ENCODE measurements at places on chromosomes 1 and 21.

DNA sequence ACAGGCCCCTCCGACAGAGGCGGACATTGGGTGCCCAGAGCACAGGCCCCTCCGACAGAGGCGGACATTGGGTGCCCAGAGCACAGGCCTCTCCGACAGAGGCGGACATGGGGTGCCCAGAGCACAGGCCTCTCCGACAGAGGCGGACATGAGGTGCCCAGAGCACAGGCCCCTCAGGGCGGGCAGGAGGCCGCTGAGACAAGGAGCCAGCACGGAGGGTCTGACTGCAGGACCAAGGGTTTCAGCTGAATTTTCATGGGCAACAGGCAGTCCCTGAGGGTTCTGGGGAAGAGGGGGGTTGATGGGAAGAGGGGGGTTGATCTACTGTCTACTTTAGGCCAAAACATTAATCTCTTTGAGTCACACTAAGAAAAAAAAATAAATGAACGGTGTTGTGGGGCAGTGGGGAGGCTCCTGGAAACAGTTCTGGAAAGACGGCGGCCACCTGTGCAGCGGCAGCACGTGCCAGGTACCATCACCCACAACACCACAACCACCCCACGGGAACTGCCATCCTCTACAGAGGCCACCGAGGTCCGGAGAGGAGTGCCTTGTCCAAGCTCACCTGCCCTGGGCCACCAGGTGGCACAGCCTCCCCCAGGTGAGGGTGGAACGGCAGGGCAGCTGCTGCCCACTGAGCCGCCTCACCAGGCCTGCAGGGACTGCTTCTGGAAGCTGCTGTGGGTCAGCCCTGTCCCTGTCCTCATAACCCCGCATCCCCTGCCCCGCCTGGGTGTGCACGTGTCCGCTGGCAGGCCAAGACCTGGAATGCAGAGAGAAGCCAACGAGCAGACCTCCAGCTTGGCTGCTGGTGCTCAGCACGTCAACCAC, 20.5 kb downstream of the PRDM15 start:
- DNase-seq: no peak

- DNase-seq: no peak
These were observed 159.6 kb downstream of the FAM78B start for GRCh38 chr1:166007176-166007575.

GRCh38 chr1:115463347-115463746, 125.3 kb upstream of the NGF start:
- no peak for DNase-seq

DNA sequence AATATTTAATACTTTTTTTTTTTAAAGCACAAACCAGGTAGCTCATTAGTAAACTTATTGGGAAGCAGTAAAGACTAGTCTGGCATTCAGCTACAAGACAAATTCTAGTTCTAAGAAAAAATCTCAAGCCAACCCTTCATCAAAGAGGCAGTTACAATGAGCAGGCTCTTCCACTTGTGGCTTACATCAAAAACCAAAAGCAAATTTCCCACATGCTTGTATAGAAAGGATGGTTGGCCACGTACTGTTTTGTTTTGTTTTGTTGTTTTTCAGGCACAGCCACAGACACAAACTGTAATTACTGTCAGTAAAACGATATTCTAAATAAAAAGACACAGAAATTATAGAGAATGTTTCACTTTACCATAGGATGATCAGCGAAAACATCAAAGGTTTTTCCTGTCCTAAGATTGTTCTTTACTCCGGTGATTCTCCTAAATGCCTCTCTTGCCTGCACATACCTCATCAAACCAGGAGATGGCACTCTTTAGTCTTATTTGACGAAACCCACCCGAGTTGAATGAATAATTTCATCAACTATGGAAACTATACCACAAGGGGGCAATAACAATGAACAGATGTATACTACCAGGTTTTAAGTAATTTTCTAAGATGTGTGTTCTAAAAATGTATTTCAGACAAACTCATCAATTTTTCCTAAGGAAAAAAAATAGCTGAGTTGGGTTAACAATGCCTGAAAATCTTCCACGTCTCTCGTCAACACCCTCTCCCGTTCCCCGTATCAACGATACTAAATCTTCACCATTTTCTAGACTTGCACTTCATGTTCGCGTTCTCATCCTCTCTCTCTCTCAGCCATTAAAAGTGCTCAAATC, 26.9 kb downstream of the RPL5 start:
- DNase-seq: no peak

GRCh38 chr1:240417317-240417716, 194.6 kb downstream of the GREM2 start:
- DNase-seq: no peak

- DNase-seq: no peak
These were observed 25.7 kb downstream of the PMVK start for GRCh38 chr1:154910851-154911250.

DNA sequence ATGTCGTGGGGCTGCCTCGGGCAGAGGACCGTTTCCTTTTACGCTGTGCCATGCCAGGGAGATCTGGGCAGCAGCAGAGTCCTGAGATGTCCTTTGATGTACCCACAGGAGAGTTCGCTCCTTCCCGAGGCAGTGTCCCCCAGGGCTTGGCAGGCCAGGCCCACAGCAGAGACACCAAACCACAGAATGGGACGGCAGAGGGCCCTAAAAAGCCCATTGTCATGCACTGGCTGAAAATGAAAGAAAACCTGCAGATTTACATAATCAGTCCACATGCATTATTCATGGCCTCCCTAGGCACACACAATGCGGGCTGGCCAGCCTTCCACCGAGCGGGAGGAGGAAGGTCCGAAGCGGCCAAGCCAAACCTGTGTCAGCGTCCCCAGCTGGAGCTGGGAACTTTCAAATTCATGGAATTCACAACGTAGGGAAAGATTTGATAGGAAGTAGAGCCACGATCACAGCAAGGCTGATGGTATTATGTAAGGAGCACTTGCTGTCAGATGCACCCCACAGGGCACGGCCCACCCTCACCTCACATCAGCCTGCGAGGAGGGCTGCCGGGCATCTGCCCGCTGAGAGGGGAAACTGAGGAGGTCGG, 25.3 kb upstream of the EFHD2 start:
- DNase-seq: no peak

DNA sequence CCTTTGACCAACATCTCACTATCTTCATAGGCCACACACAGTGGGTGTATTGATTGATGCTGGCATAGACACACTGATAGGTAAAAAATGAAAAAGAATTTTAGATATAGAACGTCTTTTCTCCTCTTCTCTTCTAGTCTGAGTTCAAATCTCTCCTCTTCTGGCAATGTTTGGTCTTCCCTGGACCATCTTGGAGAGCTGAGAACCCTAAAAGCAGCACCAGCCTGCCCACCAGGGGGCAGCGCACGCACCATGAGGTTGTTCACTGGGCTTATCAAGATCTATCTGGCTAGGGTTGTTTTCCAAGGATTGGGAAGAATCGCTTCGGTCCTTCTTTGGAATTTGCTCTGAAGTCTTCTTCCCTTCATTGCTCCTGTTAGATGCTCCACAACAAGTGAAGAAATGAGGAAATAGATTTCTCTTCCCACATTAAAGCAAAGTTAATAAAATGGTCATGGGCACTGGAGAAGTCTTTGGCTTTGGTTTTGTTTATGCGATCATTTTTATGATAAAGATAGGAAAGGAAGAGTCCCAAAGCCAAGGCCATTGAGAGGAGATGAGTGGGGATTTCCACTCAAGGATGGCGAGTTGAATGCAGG, 104.0 kb upstream of the OLIG2 start:
- DNase-seq: peak; percentile 24

DNA sequence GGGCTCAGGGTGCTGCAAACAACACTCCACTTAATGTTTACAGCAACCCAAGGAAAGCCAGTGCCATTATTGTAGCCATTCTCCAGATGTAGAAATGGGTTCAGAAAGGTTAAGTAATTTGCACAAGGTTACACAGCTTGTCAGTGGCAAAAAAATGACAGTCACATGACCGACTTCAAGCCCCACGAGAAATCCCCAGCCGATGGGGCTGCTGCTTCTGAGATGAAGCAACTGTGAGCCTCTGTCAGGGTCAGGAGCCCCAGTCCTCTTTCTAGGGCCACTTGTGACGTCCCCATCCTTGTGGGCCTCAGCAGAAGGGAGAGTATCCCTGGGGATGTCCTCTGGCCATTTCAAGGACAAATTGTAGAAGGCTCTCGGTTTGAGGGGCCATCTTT, 54.8 kb downstream of the EDN2 start:
- DNase-seq: no peak

DNA sequence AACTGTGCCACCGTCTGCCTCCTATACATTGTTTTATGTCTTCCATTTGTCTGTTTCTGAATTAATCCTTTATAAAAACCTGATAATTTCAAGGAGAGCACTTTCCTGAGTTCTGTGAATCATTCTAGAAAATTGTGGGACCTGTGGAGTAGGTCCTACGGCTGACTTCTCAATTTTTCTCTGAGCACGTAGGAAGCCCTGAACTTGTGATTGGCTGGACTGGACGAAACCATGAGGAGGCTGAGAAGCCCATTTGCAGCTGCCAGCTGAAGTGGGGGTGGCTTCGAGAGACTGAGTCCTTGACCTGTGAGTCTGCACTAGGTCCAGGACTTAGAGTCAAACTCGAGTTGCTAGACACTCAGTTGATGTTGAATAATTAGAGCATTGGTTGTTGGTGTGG, 277.1 kb upstream of the NCAM2 start:
- no peak for DNase-seq

DNA sequence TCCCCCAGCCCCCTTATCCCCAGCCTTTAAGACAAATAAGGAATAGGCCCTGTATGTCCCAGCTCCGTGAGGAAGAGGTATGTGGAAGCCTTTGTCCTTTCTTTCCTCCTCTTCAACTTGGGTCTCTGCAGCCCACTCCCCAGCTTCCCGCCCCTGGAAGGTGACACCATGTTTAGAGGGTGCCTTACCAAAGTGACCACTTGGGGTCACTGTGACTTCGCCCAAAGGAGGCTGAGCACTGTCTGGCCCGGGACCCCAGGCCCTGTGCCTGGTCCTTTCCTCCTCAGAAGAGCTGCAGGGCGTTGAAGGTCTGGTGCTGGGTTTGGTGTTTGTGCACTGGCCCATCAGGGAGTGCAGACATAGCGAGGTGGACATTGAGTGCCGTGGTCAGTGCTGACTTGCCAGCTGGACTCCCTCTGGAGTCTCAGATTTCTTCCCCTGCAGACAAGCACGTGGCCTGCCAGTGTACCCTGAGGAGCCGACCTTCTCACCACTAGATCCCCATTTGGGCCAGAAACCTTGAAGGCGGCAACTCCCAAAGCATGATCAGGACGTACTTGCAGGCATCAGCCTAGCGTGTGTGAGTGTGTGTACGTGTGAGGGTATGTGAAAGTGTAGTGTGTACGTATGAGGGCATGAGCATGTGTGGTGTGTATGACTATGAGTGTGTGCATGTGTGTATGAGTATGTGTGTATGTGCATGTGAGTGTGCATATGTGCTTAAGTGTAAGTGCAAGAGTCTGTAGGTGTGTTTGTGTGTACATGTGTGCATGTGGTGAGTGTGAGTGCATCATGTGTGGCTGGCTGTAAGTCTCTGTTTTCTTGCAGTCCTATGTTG, 181.4 kb upstream of the KIAA0040 start:
- no peak for DNase-seq

- DNase-seq: no peak
These were observed 13.6 kb downstream of the FAM177B start for GRCh38 chr1:222750651-222751050.

DNA sequence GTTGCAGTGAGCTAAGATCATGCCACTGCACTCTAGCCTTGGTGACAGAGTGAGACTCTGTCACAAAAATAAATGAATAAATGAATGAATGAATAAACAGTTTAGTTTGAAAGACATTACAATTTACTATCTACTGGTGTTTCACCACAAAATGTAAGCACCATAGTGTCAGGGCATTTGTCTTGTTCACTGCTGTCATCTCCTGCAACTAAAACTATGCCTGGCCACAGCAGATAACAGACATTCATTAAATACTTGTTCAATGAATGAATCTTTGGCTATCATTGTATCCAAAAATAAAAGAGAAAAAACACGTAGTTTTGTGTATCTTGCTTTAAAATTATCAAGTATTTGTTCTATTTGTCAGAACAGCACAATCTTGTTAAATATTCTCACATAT, 32.5 kb downstream of the SASS6 start:
- DNase-seq: no peak

- DNase-seq: no peak
These were observed 146.1 kb upstream of the RUNX1 start for GRCh38 chr21:35195232-35195631.

DNA sequence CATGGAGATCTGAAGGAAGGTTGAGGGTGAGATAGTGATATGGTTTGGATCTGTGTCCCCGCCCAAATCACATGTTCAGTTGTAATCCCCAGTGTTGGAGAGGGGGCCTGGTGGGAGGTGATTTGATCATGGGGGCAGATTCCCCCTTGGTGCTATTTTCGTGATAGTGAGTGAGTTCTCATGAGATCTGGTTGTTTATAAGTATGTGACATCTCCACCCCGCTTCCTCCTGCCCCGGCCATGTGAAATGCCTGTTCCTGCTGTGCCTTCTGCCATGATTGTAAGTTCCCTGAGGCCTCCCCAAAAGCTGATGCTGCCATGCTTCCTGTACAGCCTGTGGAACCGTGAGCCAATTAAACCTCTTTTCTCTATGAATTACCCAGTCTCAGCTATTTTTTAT, 451.9 kb upstream of the VAMP3 start:
- no peak for DNase-seq

DNA sequence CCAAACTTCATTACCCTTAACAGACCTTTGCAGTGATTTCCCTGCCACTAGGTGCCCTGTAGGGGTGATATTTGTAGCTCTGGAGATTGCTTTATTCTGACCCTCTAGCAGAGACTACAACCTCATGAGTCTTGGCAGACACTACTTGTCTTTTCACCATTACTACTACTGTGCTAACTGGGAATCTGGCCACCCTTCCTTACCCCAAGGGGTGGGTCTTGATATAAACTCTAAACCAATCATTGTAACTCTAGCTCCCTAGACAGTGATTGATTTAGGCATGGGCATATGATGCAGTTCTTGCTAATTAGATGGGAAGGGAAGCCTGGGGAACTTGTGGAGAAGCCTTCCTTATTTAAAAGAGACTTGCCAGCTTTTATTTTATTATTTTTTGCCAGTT, 3.9 kb downstream of the KPNA6 start:
- no peak for DNase-seq

DNA sequence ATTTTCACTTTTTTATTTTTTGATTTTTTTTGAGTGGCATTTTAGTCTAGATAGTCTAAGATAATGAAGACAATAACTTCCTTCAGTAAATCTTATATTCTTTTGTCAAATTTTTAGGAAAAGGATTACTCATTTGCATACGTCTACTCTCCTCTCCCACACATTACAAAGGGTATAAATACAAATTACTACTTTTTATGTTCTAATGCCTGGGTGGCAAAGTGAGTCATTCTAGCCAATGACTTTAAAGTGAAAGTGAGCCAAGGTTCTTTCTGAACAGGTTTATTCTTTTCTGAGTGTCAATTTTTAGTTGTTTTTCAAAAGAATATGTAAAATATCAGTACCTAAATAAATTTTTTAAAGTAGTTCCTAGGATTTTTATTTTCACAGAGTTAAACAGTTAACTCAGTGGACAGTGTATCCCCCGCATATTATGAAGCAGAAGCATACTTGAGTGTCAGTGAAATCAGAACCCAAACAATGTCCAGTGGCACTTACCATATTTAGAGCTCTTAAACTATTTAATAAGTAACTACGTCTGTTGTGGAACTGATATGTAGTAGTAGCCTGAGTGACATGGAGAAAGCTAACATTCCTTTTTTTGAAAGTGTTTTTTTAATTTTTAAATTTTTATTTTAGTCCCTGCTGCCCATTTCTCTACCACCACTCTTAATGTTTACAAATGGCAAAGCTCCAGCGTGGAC, 141.7 kb downstream of the PHTF1 start:
- DNase-seq: no peak

GRCh38 chr1:26318338-26319064, 743 bp downstream of the CD52 start:
- DNase-seq: no peak

GRCh38 chr1:147717706-147718097, 42.7 kb downstream of the GJA5 start:
- DNase-seq: no peak
